HFFc6 (cell line): ENCODE measurements at places on chromosomes 16 and 17. TPM values are rescaled to one million over a fixed set of nuclear protein-coding genes. Genes with fewer than 3 reads are reported as not detected.

LRRC37A2 gene
- 2.7 to 2.9 TPM (median 2.7 TPM) in 3 replicates for total RNA-seq

- no peak for DNase-seq
These were observed 67.4 kb downstream of the PRKCA start for GRCh38 chr17:66369830-66370229.

DNA sequence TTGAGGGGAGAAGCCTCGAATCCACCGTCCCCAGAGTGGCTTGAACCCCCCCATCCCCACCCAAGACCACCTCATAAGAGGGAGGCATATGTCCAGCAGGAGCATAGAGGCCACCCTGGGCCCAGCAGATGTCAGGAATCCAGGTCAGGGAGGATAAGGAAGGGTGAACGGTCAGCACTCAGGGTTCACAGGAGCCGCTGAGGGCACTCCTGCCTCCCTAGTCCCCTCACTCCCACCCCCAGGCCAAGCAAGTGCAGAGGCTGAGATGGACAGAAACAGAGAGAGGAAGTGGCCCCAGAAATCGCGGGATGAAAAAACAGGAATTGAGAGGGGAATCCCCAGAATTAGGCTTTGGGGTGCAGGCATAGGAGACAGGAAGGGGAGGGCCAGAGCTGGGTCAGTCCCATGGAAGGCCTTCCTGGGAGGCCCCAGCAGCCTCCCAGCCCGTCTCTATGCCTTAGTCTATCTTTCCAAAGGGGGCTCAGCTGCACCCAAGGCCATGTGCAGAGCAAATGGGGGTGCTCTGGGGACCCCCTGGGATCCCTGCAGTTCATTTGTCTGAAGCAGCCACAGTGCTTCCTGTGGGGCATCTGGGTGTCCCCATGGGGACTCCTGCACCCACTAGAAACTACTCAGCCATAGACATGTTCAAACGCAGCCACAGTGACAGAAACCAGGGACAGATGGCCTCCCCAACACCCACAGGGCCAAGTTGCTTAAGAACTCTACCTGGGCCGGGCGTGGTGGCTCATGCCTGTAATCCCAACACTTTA is 1.7 kb downstream of the CMTM3 start:
- DNase-seq: no peak

GRCh38 chr17:2591040-2591640 is 2.3 kb upstream of the PAFAH1B1 start:
- DNase-seq: no peak

SRSF1 gene
- total RNA-seq: 203 to 281 TPM (median 273 TPM) in 3 replicates

GRCh38 chr16:69833357-69834282 is 71.5 kb downstream of the WWP2 start:
- DNase-seq: no peak

DNA sequence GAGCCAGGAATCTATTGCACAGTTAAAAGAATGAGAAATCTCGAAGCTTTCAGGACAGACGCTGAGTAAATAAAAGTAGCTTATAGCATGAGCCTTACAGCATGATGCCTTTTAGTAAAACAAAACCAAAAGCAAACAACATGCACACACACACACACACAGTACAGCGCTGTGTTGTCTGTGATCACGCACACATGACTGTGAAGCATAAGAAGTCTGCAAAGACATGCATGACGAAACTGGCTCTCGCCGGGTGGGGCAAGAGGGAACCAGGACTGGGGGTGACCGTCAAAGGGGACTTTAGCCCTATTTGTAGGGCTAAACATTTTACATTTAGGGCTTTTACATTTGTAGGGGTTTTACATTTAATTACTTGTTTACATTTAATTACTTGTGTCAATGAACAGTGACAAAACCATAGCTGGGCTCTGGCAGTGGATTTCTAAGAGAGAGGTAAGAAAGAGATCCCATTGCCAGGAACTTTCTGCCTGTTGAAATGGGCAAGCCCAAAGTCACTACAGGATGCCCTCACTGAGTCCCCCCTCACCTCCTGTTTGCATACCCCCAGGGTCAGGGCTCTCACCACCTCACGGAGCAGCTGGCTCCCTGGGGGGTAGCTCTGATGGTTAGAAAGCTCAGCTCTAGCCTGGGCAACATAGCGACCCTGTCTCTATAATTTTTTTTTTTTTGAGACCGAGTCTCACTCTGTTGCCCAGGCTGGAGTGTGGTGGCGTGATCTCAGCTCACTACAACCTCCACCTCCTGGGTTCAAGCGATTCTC is 2.0 kb upstream of the TNFRSF13B start:
- DNase-seq: no peak

ALOX12 gene
- total RNA-seq: not detected in 3 replicates

DNA sequence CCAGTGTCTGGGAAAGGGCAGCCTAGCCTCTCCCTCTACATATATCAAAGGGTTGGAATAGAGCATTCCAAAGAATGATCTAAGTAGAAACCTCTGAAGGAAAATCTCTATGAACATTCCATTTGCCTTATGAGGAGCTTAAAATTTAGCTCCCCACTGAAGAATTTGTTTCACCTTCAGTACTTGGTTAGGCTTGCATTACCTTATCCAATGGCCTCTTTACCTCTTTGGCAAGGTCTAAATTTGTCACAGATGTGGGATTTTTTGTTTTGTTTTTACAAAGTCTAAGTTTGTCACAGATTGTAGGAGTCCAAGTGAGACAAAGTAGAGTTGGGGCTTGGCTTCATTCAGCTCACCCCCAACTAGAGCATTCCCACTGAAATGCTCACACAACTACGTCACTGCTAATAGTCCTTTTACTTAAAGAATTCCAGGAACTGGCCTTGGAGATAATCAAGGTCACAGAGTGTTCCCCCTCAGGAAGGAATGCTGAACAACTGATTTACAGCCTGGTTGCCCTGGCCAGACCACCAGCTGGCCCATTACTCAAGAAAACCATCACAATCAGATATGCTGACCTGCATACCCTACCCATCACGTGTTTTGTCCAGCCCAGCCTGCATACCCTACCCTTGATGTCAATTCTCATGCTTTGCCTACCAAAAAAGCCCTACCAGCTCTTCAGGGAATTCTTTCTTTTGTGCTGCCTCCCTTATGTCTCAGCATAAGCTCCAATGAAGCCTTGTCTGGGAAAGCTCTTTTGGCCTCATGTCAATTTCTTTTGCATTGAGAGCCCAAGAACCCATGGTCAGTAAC is 26.5 kb upstream of the PPM1D start:
- peak; percentile 62 for DNase-seq

GRCh38 chr16:74999609-75000480 is 1.0 kb downstream of the ZNRF1 start:
- peak; percentile 5 for DNase-seq

SLC35G6 gene
- total RNA-seq: not detected in 2 replicates

- DNase-seq: no peak
These were observed 435.5 kb downstream of the CA10 start for GRCh38 chr17:51722994-51723393.

CDH5 gene
- total RNA-seq: not detected in 3 replicates

- no peak for DNase-seq
These were observed 2.0 kb downstream of the LUC7L3 start for GRCh38 chr17:50721194-50722010.

DNA sequence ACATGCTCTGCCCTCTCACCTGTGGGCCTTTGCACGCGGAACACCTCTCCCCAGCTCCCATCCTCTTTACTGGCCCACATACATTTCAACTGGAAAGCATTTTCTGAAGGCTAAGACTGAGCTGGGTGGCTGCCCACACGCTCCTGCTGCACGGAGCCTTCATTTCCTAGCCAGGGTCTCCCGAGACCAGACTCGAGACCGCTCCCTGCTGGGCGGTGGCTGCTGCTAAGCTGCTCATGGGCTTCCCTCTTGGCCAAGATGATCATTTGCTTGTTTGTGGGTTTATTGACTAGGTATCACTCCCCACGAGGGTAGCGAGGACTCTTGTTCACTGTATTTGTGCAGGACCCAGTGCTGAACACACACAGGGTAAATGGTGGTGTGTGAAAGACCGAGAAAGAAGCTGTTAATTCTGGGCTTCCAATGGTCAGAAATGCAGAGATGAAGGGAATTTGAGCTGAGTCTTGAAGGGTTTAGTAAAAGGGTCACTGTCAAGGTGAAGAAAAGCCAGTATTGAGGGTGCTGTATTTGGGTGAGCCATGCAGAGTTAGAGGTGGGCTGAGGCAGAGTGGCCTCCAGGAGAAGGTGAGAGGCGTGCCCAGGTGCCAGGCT is 907 bp downstream of the TRAPPC2L start:
- DNase-seq: peak; percentile 69

KCNH4 gene
- total RNA-seq: not detected in 3 replicates

PSMC3IP gene
- 5.2 to 15.2 TPM (median 13.4 TPM) in 3 replicates for total RNA-seq

MRPS23 gene
- 56.1 to 62.5 TPM (median 61.2 TPM) in 3 replicates for total RNA-seq

DNA sequence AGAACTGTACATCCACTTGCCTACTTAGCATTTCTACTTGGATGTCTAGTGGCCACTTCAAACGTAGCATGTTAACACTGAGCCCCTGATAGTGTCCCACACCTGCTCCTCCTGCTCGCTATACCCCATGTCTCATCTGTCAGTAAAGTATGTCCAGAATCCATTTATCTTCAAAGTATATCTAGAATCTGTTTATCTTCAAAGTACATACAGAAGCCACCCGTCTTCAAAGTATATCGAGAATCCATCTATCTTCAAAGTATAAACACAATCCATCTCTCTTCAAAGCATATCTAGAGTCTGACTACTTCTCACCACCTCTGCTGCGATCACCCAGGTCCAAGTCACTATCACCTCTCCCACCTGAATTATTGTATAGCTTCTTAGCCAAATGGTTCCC is 43.8 kb downstream of the MYO1D start:
- no peak for DNase-seq

GRCh38 chr16:49009204-49009603 is 272.4 kb downstream of the CBLN1 start:
- no peak for DNase-seq

DNA sequence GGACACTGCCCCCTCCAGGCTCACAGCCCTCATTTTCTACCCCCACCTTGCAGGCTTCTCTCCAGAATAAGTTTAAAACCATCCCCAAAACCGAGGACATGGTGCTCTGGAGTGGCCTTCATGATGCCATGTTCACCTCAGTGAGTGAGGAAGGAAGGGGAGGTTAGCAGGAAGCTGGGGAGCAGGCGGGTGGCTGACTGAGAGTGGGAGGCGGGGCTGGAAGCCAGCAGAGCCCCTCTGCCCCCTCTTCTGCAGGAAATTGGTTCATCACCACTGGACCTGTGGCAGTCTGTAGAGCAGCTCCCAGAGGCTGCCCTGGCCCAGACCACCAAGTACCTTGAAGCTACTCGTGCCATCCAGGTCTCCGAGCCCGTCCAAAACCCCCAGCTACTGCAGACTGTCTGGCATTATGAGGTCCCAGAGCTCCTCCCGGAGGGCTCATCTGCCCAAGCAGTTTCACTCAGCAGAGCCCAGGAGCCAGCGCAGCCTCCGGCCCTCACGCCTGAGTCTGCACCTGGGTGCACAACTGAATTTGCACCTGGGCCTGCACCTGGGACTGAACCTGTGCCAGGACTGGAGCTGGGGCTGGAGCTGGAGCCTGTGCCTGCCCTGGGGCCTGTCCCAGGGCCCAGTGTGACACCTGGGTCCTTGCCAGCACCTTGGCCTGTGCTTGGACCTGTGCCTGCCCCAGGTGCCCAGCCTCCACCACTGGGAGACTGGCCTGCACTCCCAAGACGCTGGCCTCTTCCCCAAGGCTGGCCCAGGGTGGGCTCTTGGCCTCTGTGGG is 19.0 kb downstream of the C16orf96 start:
- DNase-seq: no peak

- no peak for DNase-seq
These were observed 3.1 kb downstream of the SLC43A2 start for GRCh38 chr17:1625581-1625980.

DNA sequence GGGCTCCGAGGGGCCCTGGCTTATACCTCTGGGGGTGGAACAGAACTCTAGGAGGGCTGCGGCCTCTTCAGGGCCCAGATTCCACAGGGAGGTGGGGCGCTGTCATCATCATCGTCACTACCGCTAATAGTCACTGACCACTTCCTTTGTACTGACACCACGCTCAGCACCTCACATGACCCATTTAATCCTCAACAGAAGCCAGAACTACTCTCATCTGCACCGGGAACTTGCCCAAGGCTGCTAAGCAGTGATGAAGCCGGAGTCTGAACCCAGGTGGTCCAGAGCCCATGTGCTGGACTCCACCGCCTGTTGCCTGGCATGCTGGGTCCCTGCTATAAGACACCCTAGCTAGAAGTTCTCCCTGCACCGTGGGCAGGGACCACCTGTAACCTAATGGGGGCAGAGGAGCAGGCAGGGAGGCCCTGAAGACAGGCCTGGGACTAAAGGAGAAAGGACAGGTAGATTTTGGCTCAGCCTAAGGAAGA is 12.0 kb downstream of the UNC13D start:
- peak; percentile 68 for DNase-seq

TP53TG3C gene
- total RNA-seq: not detected in 3 replicates

GRCh38 chr16:59913666-59914065 is 1179.5 kb upstream of the GOT2 start:
- DNase-seq: no peak

GRCh38 chr17:17999364-18000029 is 26.8 kb downstream of the DRC3 start:
- no peak for DNase-seq

DHRS7C gene
- not detected in 3 replicates for total RNA-seq

- no peak for DNase-seq
These were observed 226.7 kb downstream of the KATNIP start for GRCh38 chr16:27776556-27777225.

- DNase-seq: no peak
These were observed 31.7 kb downstream of the DRC3 start for GRCh38 chr17:18004345-18004744.

SMPD3 gene
- total RNA-seq: 0.05 to 0.58 TPM (median 0.14 TPM) in 3 replicates

C17orf78 gene
- total RNA-seq: not detected in 3 replicates

ADAMTS18 gene
- not detected in 3 replicates for total RNA-seq

DNA sequence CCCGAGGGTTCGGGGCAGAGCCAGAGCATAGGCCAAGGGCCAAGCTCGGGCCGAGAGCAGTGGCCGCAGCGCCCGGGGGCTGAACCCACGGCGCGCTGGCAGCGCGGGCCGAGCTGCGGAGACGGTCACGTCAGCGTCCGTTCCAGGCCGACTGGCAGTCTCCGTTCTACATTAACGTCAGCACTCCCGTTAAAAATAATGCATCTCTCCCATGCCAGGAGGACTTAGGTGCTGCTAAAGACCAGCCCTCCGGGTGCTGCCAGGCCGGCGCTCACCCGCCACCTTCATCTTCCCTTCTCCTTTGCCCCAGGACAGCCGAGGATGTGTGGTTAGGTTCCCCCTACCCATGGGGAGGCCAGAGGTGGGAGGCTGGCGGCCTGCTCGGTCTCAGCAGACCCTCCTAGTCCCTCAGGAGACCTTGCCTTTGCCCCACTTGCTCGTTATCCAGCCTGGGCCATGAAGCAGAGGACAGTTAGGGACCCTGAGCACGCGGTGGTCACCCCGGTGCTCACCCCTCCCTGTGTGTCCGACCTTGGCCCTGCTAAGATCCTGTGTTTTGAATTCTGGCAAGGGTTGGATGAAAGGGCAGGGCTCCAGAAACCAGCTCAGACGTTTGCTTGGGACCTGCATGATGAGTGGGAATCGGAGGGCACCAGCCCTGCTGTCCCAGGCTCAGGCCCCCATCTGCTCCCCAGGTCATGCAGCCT is 572 bp downstream of the MPG start:
- DNase-seq: peak; percentile 38

DNA sequence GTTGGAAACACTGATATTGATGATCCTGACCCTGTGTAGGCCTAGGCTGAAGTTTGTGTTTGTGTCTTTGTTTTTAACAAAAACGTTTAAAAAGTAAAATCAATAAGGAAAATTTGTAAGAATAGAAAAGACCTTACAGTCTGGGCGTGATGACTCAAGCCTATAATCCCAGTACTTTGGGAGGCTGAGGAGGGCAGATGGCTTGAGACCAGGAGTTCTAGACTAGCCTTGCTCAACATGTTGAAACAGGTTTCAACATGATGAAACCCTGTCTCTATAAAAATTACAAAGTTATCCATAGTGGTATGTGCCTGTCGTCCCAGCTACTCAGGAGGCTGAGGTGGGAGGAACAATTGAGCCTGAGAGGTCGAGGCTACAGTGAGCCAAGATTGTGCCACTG is 18.3 kb upstream of the TOM1L1 start:
- DNase-seq: no peak
